NCI-H2081 treated with DMSO at 0.1 percent for 48 hours (cell line): ENCODE measurements at places on chromosomes 13 and 19.

DNA sequence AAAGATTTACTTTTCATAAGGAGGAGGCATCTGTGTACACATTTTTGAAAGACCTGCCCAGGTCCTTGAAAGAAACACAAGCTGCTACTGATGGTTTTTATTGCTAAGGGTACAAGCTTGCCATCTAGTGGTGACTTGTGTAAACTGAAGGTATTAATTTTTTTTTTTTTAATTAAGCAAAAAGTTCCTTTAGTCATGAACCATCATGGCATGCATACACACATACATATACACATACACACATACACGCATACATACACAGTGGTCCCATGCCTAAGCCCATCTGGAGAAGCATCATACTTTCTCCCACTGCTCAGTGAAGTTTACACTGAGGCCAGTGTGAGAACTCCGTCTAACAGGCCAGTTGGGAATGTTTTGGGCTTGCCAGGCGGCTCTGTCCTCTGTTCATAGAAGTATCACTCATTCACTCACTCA lies 312.5 kb downstream of the DCLK1 start:
- no peak for DNase-seq

- no peak for DNase-seq
Measured at GRCh38 chr19:51354742-51355148, 11.4 kb downstream of the ETFB start.

DNA sequence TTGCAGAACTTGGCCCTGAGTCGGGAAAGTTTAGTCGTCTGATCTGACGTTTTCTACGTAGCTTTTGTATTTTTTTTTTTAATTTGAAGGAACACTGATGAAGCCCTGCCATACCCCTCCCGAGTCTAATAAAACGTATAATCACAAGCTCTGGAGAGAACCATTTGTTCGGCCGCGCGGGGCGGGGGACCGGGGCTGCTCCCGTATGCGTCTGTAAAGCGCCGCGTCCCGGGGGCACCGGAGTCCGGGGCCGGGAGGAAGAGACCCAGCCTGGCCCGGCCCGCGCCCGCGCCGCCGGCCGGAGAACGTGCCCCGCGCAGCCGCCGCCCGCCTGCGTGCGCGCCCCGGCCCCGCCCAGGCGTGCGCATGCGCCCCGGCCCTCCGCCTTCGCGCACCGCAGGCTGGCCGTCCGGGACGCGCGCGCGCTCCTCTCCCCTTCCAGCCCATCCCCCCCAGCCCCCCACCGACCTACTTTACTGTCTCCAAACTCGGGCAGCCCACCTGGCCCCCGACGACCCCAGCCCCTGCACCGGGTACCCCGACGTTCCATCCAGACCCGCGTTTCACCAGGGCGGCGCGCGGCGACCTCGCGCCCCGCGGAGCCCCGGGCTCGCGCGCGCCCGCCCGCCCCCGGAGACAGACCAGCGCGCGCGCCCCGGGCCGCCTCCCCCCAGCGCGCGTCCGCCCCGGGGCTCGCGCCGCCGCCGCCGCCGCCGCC lies 785 bp upstream of the USF2 start:
- no peak for DNase-seq

- no peak for DNase-seq
Measured at GRCh38 chr13:50707628-50708027, 135.9 kb downstream of the DLEU7 start.

- peak; percentile 40 for DNase-seq
Measured at GRCh38 chr19:54463531-54464043, at the start of gene LENG9. TSS of gene LENG9 (minus strand) at chr19:54463778. CDS start at chr19:54463526, 252 bp downstream.
